Activated T-cell treated with anti-CD3 and anti-CD28 coated beads for 4 hours (primary cell): ENCODE measurements at places on chromosomes 12 and 14.

- no peak for DNase-seq
Observed at GRCh38 chr12:25156061-25156460, 38.9 kb downstream of the DNAI7 start.

DNA sequence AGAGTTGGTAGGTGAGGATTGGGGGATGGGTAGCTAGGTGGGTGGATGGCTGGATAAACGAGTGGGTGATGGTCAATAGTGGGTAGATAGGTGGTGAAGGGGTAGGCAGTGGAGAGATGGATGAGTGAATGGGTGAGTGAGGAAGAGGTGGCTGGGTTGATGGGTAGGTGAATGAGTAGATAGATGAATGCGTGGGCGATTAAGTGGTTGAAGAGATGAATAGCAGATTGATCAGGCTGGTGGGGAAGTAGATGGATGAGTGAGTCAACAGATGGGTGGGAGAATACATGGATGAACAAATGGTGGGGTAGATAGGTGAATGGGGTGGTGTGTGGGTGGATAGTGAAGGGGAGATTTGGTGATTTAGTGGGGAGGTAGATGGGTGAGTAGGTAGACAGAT, 51.1 kb downstream of the SYNE3 start:
- DNase-seq: no peak

DNA sequence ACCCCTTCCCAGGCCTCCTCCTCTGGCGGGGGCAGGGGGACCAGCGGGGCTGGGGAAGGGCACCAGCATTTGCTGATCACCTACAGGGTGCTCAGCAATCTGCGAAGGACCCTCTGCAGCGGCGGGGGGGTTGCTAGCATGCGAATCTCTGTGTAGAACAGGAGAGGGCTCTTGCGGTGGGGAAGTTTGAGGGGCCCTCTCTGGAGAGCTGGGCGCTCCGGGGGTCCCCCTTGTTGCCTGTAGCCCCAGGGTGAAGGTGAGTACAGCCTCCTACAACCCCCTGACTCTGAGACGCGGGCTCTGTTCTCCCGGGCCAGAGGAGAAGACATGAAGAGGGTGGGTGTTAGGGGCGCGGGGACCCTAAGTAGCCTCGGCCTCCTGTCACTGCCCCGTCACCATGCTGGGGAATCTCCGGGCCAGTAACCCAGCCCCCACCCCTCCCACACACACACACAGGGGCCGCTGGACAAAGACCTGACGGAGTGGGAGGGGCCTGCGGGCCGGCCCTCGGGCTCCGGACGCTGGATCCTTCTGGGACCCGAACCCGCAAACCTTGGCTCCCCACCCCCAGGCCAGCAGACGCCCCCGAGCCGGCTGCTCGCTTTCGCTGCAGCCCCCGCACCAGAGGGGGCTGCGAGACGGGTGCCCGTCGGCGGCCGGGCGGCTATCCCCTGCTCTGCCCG, 734 bp downstream of the FIGNL2 start:
- DNase-seq: no peak

- peak; percentile 14 for DNase-seq
Observed at GRCh38 chr12:123131879-123132402, 18.9 kb downstream of the PITPNM2 start.

DNA sequence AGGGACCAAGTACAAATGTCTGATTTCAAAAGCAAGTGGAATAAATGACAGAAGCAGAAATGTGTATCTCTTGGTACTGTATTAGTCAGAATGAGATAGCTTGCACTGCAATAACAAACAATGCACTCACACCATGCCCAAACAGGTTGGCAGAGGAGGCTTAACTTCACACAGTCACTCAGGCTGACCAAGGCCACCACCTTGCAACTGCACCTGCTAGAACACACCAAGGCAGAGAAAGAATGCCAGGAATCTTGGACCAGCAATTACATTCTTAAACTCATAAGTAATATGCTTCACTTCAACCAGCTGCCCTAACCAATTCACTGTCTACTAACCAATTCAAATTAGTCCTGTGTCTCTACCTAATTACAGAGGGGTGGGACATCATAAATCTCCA, 378.3 kb downstream of the BCL11B start:
- DNase-seq: no peak

DNA sequence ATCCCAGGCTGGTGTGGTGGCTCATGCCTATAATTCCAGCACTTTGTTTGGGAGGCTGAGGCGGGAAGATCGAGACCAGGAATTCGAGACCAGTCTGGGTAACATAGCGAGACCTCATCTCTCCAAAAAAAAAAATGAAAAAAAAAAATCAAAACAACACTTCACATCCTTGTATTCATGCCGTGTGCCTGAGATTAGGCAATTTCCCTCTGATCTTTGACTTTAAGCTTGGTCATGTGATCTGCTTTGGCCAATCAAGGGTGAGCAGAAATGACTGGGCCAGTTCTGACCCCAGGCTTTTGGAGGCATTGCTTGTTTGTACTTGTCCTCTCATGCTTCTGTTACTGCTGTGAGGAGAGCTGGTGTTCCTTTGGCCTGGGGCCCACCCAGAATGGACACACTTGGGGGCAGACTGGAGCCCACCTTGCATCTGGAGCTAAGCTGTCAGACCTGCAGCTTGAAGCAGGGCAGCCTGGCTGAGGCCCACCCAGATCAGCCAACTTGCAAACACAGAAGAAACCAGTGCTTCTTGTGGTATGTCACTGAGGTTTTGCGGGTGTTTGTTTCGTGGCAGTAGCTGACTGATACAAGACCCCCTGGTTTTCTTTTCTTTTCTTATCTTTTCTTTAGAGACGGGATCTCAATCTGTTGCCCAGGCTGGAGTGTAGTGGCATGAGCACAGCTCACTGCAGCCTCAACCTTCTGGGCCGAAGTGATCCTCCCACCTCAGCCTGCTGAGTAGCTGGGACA, 29.7 kb upstream of the TBX3 start:
- no peak for DNase-seq

GRCh38 chr14:65287264-65288131, 125.0 kb upstream of the FUT8 start:
- DNase-seq: peak; percentile 25

DNA sequence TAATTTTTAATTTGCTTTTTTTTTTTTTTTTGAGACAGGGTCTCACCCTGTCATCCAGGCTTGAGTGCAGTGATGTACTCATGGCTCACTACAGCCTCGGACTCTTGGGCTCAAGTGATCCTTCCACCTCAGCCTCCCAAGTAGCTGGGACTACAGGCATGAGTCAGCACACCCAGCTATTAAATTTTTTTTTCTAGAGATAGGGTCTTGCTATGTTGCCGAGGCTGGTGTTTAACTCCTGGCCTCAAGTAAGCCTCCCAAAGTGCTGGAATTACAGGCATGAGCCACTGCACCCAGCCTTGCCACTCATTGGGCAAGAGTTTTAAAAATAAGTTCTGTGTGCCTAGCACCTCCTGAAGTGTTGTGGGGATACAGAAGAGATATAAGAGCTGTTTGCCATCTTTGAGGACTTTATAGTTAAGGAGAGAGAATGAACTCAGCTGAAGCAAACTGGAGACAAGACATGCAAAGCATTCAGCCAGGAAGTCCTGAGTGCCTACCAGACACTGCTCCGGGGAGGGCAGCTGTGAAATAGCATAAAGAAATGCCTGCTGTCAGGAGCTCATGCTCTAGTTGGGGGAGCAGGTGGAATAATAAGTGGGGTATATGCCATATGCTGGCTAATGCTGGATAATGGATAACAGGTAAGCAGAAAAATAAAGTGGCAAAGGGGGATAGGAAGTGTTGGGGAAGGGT, 15.0 kb upstream of the EMP1 start:
- DNase-seq: no peak

GRCh38 chr12:113895176-113895575, 70.9 kb downstream of the RBM19 start:
- no peak for DNase-seq

- no peak for DNase-seq
Observed at GRCh38 chr12:49973361-49973830, 649 bp downstream of the AQP6 start.

- no peak for DNase-seq
Observed at GRCh38 chr12:58917699-58918468, 2.4 kb downstream of the LRIG3 start.

GRCh38 chr14:61751475-61751989, 10.7 kb upstream of the SNAPC1 start:
- DNase-seq: no peak

GRCh38 chr12:107525719-107526554, 159.7 kb upstream of the PWP1 start:
- DNase-seq: no peak

- DNase-seq: no peak
Observed at GRCh38 chr14:35197015-35197414, 74.7 kb downstream of the PRORP start.

DNA sequence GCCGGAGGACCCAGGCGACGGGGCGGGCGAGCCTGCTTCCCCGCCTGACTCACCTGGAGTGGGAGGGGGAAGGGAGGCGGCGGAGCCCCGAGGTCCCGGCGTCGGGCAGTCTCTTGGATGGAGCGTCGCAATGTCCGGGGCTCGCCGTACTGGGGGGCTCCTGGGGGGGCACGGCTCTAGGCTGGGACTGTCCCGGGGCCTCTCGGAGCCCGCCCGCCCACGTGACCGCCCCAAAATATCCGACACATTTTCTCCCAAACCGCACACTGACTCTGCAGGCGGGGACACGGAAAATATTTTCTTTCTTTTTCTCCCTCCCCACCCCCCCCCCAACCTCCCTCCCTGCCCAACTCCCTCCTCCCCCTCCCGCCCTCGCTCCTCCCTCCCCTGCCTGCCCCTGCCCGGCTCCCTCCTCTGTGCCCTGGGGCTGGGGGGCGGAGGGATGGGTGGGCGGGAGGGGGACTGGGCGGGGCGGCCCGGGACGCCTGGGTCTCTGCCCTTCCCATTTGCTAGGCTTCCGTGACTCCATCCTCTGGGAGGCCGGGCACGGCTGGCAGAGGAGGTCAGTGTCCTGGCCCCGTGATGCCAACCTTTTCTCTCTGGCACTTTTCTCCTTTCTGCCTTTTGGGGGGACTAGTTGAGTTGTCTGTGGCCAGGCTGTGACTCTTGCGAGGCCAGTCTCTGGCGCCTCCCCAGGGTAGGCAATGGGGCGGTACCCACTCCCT, at the start of gene RARG:
Gene RARG, minus strand, starts transcription at position 289 of the 725 bp plus-strand sequence. CDS start 4,664 bp downstream, outside the sequence.
- peak; percentile 79 for DNase-seq

GRCh38 chr14:105493921-105494605, 3.0 kb downstream of the TEDC1 start:
- no peak for DNase-seq

DNA sequence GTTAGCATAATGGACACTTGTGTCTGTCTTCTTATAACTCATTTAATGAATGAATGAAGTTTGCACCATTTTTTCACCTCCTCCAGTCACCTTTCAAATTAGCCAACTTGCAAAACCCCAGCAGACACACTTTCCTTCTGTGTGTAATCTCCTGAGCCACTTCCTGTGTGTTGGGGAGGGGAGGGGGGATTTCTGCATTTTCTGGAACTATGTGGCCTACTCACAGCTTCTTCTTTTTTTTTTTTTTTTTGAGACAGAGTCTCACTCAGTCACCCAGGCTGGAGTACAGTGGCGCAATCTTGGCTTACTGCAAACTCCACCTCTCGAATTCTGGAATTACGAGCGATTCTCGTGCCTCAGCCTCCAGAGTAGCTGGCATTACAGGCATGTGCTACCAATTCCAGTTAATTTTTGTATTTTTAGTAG, 4.1 kb upstream of the SERPINA1 start:
- no peak for DNase-seq

DNA sequence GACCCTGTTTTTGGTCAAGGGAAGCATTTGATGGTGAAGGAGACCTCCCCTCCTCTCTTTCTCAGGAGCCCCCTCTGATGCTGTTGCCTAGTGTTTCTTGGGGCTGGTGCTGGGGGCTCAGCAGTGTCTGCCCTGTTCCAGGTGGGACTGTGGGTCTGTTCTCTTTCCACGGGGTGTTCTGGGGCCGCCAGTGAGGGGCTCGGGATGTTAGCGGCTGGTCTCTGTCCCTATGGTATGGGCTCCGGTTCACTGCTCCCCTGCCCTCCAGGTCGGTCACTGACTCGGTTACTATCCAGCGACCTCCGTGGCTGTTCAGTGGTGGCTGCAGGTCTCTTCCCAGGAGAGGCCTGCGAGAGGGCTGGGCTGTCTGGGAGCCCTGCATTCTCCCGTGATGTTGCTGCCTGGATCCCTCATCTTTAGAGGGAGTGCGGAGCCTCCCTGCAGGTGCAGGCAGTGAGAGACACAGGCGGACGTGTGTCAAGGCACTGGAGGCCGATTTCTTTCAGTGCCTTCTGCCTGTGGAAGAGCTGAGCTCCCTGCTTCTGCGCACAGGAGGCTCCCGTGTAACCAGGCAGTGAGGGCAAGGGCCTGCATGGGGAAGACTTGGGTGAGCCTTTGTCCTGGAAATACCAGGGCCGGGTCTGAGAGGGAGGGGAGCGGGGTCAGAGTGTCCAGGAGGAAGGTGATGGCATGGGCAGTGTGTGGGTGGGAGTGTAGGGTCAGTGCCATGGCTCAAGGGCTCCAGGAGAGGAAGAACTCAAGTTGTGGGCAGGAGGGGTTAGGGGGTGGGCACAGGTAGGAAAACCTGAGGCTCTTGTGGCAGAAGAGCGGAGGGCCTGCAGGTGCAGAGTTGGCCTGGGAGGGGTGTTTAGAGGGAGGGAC, 362.6 kb downstream of the TMEM121 start:
- DNase-seq: no peak

GRCh38 chr12:16891673-16892072, 285.7 kb upstream of the LMO3 start:
- DNase-seq: no peak

GRCh38 chr12:120227233-120228040, 26.5 kb upstream of the RPLP0 start:
- DNase-seq: no peak

DNA sequence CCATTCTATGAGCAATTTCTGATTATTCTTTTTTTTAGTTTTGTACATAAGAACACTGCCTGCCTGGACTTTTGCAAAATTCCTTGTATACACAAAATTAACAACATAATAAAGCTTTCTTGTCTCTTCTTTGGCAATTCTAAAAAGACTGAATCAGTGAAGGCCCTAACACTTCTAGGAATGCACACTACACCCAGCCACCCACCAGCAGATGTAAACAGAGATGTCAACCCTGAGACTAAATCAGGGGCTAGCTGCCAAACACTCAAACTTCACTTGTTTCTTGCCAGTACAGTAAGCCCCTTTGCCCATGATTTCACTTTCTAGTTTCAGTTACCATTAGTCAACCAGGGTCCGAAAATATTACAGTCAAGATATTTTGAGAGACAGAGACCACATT, 15.5 kb downstream of the DCAF5 start:
- DNase-seq: no peak

DNA sequence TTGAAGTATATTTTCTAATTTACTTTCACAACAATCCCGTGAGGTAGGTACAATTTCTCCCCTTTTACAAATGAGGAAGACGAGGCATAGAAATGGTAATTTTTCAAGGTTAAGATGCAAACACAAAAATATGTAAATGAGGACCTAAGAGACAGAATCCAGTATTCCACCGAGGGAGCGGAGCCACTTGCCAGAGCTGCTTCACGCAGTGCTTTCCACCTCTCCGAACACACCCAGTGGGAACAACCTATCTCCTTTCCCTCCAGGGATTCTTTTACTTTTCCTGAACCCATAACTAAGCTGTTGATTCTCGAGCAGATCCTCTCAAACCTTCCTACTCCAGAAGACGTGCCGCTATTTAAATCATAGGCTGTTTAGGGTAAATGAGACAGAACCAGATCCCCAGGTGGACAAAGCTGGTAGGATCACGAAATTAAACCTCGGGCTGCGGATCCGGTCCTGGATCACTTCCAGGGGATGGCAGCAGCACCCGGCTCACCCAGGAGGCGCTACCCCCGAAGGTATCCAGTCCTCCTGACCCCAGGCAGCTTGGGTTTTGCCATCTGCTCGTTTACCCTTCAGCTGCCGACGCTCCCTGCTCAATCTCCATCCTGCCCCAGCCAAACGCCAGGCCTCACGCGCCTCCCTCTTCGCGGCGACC, 1.5 kb downstream of the DDHD1 start:
- peak; percentile 14 for DNase-seq

- no peak for DNase-seq
Observed at GRCh38 chr12:26205941-26206340, 10.6 kb downstream of the SSPN start.
